ENCODE measurements at places on chromosomes 11 and 22.

- no peak for DNase-seq
These were observed 14.5 kb downstream of the PCSK7 start for GRCh38 chr11:117217141-117218084.

GRCh38 chr11:100918551-100919500 lies 210.8 kb downstream of the PGR start:
- DNase-seq, result peak; percentile 25

- DNase-seq, result no peak
These were observed 85.0 kb downstream of the RPL27A start for GRCh38 chr11:8767466-8768142.

DNA sequence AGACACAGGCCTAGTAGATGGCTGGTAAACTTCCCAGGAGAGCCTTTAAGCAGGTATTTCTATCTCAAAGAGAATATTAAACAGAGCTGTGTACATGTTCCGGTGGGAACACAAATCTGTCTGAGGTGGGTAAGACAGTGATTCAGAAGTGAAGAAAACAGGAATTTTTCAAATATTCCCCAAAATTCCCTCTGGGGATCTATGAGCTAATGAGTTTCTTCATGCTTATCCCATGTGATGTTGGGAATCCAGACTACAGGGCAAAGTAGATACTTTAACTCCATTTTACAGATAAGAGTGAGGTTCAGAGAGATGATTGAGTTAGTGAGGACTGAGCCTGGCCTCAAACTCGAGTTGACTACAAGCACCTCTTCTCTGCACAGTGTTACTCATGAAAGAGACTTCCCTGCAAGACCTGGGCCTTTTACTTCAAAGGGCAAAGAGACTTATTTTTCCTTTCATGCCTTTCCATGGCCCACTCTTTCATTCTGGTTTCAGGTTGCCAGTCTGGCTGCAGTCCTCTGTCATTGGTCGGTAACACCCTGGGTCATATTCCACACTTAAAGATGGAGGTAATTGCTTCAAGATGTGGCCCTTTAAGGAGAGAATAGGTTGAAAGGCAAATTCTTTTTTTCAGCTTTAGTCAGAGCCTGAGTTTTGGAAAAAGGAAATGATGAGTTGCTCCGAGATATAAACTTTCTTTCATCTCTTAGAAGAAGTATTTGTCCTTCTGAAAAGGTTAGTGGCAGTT lies 70.1 kb downstream of the CYB5R2 start:
- no peak for DNase-seq

DNA sequence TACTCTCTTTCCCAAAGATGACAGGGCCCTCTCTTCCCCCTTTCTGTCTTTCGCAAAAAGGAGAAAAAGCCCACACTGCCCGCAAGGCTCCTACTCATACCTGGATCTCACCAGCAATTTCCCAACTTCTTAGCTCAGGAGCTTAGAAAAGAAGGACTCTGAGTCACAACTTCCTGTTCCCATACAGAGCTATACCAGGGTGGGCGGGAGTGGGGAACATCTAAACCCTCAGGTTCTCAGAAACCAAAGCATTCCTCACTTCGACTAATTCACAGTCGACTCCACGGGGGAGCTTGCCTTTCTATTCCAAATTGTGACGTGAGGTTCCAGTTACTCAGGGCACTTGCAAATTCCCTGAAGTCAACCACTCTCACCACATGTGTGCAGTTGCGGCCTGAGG lies 61.9 kb downstream of the MTNR1B start:
- DNase-seq, result peak; percentile 19

DNA sequence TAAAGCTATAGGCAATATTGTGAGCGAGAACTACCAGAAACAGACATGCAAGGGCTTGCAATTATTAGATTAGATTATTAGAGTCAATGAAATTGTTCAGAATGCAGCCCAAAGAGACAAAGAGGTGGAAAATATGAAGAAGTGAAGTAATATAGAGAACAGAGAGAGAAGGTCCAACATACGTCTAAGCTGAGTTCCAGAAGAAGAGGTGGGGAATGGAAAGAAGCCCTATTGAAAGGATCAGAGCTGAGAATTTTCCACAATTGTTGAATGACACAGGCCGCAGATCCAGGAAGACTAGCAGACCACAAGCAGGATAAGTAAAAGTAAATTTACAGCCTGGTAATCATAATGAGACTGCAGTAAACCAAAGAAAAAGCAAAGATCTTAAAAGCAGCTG lies 93.2 kb downstream of the EXT2 start:
- DNase-seq, result no peak

GRCh38 chr11:70057080-70057479 lies 21.0 kb upstream of the ANO1 start:
- no peak for DNase-seq

- DNase-seq, result no peak
These were observed 3.8 kb upstream of the MUC2 start for GRCh38 chr11:1070594-1071462.

- DNase-seq, result no peak
These were observed 4.2 kb upstream of the C11orf86 start for GRCh38 chr11:66970807-66971442.

GRCh38 chr11:1453611-1454034 lies 33.0 kb downstream of the MOB2 start:
- DNase-seq, result peak; percentile 73

GRCh38 chr11:78642979-78643675 lies 68.5 kb upstream of the NARS2 start:
- DNase-seq, result no peak

DNA sequence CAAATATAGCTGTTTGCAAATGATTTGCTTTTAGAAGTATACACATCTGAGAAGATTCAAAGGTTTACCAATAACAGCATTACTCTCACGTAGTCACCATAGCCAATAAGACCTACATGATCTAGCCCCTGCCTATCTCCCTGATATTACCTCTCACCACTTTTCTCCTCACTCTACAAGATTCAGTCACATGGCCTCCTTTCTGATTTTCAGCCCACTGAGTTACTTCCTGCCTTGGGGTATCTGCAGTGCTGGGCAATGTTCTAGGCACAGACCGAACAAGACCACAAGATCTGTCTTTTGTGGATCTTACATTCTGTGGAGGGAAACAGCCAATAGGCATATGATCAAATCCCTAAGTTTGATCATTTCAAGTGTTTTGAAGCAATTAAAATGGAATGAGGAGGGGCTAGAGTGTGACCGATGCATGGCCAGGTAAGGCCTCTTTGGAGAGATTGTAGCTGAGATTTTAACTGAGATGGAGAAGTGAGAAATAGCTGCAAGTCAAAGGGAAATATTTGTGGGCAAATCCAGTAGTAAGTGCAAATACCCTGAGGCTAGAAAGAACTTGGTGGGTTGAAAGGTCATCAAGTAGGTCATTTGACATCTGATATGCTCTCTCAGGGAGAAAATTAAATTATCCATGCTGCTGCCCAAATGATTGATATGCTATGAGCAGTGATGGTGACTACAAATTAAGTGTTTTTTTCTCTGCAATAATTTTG lies 43.1 kb downstream of the ARL14EP start:
- no peak for DNase-seq

DNA sequence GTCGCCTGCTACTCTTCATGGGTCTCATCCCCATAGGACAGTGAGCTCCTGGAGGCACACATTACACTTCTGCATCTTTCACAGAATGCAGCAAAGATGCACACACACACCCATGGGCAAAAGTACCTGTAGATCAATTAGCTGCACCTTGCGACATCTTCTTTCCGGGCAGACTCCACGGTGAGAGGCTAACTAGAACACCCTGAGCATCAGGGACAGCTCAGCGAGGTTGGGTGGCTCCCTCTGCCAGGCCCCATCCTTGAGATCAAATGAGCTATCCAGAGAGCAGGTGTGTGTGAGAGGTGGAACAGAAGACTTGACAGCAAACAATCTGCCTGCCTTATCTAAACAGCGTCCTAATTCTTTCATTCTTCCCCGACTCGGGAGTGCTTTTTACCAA lies 96.1 kb upstream of the BID start:
- no peak for DNase-seq

GRCh38 chr22:18999008-18999407 lies 62.9 kb upstream of the PRODH start:
- peak; percentile 80 for DNase-seq

DNA sequence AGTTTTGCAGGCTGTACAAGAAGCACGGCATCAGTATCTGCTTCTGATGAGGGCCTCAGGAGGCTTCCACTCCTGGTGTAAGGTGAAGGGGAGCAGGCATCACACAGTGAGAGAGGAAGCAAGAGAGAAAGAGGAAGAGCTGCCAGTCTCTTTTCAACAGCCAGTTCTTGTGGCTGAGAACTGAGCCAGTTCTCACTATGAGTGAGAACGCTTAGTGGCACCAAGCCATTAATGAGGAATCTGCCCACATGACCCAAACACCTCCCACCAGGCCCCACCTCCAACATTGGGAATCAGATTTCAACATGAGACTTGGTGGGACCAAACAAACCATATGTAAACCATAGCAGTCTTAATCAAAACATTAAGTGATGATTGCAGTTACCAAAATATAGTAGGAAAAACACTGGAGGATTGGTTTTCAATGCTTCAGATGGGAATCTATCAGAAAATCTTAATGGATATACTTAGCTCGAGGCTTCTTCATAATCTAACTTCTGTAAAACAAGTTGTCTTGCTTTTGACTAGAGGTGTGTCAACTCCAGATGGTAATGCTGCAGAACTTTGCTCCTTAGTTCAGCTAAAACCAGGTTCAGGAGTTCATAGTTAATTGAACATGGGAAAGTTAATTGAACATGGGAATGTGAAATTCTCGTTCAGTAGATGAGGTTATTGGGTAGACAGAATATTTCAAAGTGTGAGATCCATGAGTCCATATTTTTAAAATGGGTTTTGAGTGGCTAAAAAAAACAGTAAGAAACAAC lies 12.2 kb downstream of the FAR1 start:
- DNase-seq, result no peak

DNA sequence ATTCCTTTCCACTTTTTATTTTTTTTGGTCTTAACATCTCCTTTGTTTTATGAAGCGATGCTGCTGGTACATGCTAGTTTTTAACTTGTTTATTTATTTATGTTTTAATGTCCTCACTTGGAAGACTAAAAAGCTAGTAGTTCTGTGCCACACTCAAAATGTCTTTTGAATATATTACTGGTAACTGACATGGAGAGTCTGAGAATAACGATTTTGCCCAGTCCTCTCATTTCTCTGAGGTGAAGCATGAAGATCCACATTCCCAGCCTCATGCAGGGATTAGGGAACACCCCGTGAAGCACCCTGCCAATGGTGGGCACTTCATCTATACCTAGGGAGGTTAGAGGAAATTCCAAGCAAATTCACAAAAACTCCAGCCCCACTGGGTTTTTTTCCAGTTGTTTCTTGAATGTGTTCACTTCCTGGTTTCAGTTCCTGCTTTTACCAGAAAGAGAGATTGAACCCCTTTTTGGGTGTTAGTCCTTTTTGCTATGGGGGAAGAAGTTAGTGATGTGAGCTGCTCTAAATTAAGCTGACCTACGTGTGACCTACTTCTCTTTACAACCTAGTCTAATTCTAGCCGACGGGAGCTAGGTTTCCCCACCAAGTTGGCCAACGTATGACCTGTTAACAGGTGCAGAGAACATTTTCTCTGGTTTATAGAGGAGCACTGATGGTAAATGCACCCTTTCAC lies 106.1 kb downstream of the SLC1A2 start:
- DNase-seq, result no peak

GRCh38 chr11:130023204-130023603 lies 20.6 kb upstream of the PRDM10 start:
- no peak for DNase-seq

DNA sequence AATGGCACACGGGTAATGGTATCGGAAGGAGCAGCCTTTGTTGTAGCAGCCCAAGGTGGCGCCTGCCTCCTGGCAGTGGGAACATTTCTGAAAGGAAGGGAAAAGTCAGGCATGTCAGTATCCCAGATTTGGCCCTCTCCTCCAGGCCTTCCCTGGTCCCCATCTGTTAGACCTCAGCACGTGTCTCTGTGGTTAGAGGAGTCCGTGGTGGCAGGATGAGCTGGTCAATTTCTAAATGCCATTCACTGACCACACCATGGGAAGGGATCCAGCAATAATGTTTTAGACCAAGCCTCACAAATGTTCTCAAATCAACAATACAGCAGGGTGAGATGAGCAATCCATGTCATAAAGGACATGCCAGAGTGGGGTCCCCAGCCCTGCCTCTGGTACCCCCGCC lies 49.0 kb upstream of the CYP2D6 start:
- no peak for DNase-seq

GRCh38 chr11:18367431-18367830 lies 26.9 kb upstream of the LDHA start:
- no peak for DNase-seq

DNA sequence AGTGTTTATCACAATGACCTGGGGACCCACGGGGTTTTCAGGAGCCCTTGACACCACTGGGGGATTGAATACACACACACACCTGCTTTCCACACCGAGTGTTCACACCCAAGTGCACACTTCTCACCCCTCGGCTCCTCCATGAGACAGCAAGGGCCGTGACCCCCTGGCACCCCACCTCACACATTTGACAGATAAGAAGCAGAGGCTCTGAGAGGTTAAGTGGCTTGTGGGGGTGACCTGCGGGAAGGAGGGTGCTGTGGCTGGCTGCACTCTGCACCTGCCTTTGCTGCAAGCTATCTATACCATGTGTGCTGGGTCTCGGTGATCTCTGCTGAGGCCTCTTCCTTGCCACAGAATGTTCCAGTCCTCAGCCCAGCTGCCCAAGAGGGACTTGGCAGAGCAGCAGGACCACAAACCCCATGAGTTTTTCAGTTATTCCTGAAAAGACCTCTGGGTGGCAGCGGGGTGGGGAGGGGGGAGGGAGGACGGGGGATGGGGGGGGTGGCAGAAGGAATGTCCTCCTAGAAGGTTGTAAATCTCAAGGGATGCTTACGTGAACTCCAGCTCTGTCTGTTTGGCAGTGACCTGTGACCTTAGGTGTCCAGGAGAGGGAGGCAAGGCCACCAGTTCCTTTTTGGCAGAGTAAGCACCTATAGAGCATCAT lies 47.9 kb upstream of the RFPL3 start:
- no peak for DNase-seq

DNA sequence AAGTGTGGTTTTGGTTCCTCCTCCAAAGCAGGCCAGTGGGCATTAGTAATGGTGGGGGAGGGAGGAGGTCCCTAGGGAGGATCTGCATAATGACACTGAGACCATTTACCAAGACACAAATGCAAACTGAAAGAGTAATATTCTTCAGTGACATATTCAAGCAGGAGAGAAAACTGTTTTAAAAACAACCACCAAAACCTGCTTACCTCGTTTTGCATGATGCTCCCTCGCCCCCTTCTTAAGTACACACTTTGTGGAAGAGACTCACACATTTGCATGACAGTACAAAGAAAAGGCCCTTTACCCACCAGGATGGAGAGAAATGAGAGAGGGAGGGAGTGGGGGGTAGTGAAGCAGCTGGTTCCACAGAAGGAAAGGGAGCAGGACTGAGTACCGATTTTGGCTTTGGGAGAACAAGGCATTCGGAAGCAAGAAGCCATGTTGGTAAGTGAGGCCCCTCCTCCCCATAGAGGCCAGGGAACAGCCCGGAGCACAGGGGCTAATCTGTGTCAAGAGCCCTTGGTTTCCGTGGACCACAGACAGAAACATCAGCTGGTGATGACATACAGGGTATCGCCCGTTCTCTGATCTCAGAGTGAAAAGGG lies 13.0 kb upstream of the OPCML start:
- no peak for DNase-seq

- no peak for DNase-seq
These were observed 817 bp downstream of the PANX3 start for GRCh38 chr11:124612045-124612444.
